Stimulated activated CD4-positive, alpha-beta T cell treated with anti-CD3 and anti-CD28 coated beads, Interleukin-4, amount 100 ng/mL, for 4 hours (primary cell): ENCODE measurements at places on chromosomes 2 and 18.

DNA sequence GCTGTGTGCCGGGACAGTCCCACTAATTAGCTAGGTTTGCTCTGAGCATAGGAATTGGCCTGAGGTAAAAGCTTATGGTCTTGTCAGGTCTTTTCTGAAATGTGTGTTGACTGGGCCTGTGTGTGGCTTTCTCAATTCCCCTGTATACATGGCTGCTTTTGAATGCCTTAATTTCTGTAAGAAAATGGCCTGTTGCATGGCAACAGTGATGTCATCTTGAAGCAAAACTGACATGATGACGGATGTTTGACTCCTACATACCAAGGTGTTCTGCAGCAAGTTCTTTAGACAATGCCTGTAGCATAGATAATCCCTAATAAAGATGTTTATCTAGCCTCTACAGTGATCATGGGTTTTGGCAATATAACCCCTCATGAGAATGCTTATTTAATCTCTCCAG lies 198.5 kb downstream of the OTX1 start:
- DNase-seq, result no peak

DNA sequence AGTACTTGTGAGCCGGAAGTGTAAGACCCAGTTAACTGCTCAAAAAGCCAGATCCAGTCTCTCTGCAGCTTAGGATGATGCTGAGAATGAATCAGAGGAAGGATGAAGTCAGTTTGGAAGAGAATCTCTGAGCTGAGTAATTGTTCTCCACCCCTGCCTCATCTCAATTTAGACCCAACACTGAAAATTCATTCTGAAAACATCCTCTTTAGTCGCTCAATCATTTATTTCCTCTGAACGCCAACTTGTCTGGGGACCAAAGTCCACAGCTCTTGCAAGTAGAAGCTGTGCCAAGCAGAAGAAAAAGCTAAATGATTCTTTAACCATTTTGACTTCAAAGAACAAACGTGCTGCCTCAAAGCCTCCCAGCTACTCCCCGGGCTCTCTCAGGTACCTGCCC lies 177.1 kb upstream of the KLHL29 start:
- DNase-seq, result no peak

GRCh38 chr2:106095478-106096298 lies 98.4 kb downstream of the UXS1 start:
- peak; percentile 57 for DNase-seq

DNA sequence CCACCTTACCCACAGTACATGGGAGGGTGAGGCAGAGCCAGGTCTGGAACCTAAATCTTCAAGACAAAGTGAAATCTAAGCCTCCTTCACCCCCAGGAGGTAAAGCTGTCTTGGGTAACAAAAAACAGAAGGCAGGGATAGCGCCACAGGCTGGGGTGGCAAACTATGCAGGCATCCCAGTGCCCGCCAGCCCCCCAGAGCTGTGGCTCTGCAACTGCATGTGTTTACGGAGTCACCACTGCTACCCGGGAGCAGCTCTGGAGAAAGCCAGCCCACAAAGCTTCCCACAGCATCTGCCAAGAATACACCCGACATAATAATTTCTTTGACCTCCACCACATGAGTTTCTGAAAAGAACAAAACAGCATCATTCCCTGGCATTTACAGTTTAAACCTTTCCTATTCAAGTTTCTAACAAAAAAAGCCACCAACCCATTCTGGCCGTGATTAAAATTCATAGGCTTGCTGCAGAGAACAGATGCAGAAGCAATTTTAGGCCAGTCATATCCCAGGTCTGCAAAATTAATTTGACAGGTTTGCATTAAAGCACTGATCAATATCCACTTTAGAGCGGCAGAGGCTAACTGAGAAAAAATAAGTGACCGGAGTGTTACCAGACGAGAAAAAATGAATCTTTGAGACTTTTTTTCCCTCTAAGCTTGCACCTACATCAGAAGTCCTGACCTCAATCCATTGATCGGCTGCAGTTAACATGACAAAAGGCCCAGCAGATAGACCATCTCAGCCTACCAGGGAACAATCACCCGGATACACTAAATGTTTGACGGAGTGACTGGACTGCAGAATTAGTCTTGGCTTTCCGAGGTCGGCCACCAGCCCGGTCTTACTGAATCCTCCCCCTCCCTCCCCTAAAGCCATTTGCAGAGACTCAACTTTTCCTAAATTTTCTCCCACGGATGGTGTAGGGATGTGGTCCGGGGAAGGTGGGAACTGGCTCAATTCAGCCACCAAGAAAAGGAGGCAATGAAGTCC lies 309.6 kb upstream of the SKOR2 start:
- no peak for DNase-seq

GRCh38 chr2:74043345-74044329 lies 58.9 kb downstream of the TET3 start:
- no peak for DNase-seq

- DNase-seq, result no peak
Observed at GRCh38 chr2:4336864-4337263, 633.5 kb downstream of the DCDC2C start.

- no peak for DNase-seq
Observed at GRCh38 chr2:220034426-220035130, 407.1 kb downstream of the SLC4A3 start.

DNA sequence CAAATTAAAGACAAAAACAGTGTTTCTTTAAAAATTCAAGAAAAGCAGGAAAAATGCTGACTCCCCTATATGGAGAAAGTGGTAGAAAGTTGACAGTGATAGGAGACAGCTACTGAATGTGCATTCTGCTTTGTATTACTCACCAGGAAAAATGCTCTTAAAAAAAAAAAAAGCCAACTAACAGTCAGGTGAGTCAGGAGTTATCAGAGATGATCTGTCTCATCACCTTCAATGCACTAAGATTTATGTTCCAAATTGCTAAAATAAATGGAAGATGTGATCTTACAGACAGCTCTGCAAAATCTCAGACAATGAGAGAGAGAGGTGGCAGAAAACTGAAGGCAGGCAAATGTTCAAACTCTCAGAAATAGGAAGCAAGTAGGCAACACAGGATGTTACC lies 47.6 kb upstream of the ZNF521 start:
- DNase-seq, result no peak

GRCh38 chr2:238513346-238513745 lies 86.6 kb downstream of the ASB1 start:
- no peak for DNase-seq

DNA sequence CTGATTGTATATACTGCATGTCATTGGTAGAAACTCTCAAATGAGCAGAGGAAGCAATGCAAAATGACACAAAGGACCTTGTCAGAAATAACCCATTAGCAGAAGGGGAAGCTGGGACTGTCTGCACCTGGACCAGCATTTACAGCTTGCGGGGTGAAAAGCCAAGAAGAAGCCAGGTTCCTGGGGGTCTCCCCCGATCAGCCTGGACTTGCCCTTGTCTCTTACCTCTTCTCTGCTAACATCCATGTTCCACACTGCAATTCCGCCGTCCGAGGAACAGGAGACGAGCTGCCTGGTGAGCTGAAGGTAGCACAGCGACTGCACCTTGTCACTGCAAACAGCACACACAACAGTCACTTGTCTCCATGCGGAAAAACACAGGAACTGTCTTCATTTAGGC lies 51.1 kb downstream of the WDFY1 start:
- DNase-seq, result no peak

DNA sequence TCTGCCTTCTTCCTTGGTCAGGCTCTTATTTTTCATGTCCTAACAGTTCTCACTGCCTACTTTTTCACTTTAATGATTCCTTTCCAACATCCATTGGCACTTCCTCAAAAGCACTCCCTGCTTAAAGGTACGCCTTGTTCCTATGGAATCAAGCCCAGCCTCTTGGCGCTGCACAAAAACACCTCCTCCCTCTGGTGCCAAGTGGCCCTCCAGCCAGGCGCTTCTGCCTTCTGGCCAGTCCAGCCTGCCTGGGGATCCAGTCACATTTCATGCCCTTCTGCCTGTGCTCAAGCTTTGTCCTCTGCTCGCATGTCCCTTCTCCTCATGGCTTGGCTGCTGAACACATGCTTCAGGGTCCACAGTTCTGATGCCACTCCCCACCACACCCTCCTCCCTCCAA lies 6.3 kb downstream of the TPRKB start:
- DNase-seq, result no peak

DNA sequence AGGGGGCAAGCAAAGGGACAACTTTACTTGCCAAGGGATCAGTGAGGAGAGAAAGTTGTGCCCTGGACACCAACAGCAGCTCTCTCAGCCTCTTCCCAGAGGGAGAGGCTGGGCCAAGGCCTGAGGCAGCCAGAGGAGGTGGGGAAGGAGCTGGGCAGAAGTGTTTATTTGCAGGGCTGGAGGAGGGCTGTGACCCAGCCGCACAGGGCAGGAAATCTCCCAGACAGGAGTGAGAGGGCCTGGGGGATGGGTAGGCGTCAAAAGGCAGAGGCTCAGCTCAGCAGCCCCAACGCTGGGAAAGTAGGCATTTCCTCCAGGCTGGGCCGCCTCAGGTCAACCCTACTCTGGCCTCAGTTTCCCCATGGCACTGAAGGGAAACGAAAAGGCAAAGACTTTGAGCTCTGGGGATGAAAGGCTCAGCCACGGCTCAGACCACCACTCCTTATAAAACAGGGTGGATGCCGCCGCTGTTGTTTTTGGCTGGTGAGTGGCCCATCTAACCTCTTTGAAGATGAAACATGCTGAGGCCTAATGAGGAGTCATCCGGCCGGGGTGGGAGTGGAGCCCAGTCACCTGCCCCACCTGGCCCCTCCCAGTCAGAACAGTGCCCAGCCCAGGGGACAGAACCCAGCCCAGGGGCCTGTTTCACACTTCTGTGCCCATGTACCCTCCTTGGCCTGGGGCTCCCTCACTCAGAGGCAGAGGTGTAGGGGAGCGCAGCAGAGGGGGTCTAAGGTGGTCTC lies 21.9 kb upstream of the SEMA4C start:
- DNase-seq, result no peak

GRCh38 chr2:239601880-239602279 lies 201.1 kb upstream of the HDAC4 start:
- DNase-seq, result no peak

DNA sequence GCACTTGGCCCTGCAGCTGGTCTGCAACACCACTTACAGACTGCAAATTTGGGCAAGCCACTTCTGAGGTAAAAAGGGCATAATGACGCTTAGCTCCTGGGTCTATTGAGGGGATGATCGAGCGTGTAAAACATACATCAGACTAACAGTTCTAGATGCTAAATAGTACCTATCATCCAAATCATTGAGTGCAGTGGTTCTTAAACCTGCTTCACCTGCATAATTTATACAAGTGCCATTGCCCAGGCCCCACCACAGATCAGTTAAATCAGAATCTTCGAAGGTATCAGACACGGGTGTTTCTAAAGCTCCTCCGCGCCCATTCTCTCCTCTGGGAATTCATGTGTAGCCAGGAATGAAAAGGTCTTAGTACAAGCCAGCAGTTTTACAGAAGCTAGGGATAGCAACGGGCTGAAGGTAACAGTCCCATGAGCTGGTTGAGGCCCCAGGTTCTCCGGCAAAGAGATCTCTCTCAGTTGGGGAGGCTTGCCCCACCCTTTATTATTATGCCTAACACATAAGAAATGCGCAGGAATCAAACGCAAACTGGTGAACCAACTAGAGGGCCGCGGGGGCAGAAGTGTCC lies 737 bp upstream of the RNF181 start:
- DNase-seq, result no peak

DNA sequence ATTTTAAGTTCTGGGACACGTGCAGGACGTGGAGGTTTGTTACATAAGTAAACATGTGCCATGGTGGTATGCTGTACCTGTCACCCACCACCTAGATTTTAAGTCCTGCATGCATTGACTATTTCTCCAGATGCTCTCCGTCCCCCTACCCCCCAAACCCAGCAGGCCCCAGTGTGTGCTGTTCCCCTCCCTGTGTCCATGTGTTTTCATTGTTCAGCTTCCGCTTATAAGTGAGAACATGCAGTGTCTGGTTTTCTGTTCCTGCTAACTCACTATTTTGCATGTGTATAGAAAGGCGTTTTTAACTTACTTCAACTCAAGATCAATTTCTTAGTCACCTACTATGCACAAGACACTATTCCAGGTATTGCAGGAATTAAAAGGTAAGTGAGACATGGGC lies 128.0 kb downstream of the PLCL1 start:
- no peak for DNase-seq

DNA sequence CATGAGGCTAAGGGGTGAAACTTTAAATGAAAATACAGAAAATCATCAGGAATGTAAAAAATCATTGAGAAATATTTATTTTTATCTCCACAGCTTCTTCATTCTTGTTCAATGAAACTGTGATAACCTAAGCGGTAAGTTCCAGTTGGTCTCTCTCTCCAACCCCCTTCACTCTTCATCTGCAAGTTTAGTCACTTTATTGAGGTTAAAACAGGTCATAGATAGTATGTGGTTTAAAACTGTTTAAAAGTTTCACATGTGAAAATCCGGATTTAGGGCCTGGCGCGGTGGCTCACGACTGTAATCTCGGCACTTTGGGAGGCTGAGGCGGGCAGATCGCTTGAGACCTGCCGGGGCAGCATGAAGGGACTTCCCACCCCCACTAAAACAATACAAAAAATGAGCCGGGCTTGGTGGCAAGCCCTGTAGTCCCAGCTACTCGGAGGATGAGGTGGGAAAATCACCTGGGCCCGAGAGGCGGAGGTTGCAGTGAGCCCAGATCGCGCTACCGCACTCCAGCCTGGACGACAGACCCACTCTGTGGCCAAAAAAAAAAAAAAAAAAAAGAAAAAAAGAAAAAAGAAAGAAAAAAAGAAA lies 1.6 kb upstream of the PHLPP1 start:
- DNase-seq, result no peak

DNA sequence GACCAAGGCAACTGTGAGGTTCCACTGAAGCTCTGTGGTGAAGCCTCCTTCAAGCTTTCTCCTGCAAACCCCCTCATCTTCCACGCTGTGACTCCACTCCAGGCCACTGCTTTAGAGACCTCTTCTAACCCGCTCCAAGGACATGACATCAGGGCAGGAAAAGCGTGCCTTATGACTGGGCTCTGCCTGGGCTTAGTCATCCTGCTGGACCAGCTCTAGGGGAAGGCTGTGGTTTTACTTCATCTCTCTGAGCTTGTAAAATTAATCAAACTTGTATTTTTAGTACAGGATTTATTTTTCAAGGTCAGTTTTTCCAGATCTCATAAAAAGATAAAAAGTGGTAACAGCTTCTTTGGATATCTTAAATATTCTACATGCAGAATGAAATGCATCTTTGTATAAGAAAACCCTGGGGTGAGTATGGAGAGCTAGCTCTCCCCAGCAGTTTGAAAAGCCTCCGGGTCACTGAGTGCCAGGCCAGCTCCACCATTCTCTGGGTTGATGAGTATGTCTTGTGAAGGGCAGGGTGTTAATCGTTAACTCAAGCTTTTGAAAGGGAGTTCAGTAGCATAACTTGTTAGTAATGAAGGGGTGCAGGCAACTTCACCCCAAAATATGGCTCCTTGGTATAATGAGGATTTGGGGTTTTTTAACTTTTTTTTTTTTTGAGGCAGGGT lies 33.1 kb upstream of the YPEL5 start:
- DNase-seq, result no peak

DNA sequence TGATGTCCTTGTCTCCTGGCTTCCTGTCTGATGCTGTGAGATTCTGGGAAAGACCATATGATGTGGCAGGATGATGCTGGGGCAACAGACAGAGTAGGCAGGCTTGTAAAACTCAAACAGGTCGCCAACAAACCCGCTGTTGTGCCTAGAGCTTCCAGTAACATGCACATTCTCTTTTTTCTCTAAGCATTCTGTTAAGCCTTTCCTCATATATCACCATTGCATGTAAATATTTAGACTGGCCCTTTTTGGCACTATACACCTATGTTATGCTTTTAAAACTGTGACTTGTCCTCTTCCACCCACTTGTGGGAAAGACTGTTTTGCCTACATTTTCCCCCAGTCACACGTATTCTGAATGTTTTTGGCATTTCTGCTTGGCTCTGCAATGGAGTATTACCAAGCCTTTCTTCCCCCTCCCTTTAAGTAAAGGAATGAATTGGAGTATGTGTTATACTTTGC lies 250.4 kb upstream of the TANK start:
- no peak for DNase-seq
